ENCODE measurements at places on chromosomes 12 and 14.
A peak's percentile ranks its signal among the peaks of the same experiment; 100 is the strongest.

DNA sequence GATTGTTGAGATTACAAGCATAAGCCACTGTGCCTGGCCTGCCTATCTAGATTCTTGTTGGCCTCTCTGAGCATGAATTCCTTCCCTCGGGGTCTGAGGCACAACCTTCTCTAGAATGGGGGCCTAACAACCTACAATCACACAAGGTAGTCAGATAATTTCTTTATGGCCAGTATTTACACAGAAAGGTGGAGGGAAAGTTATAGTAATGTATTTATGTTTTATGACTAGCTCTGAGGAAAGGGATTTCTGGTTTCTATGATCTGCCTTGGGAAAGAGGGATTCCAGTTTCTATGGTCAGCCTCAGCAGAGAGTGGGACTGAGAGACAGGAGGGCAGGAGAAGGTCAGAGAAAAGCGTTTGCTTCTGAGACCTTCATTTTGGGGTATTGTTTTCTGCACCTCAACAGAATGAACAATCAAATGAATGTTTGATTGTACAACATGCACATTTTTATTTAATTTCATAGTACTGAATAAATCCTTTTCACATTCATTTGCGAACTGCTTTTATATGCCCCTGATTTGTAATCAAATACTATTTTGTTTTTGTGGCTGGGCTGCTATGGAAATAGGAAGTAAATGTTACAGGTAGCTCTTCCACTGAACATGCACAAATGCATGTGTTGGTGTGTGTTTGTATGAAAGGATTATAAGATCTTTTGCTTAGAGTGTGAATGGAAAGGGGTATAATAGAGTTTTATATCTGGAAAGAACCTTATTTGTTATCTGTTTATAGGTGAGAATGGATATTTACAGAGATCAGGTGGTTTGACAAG is 499.7 kb upstream of the RGS6 start:
- no peak for DNase-seq

DNA sequence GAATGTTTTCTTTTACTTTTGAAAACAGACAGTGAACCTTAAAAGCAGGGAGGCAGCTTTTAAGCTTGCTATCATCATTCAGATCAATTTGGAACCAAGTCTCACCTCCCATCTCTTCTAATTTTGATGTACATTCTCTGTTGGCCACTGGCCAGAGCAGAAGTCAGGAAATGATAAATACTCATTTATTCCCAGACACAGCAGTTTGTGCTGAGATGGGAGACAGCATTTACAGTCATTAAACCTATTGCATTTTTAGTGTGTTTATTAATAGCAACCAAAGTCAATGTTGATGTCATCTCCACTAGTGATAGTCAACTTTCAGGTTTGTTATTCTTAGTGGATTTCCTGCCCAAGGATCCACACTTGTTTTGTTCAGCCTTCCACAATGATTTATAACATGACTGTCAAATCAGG is 320.0 kb upstream of the ATP2B1 start:
- DNase-seq: peak; percentile 60

DNA sequence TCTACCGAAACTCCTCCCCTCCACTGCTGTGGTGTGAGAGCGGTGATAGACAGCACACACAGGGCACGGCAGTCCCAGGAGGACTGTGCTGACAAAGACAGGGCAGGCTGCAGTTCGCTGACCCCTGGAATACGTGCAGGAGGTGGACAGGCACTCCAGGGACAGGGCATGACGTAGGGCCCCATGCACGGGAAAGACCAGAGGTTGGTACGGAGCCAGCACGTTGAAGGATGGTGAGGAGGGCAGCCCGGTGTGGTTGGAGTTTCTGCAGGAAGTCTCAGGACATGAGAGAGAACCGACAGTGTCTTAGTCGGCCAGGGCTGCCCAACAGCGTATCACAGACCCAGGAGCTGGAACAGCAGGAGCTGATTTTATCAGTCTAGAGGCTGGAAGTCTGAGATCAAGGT is 254.2 kb upstream of the FKBP4 start:
- no peak for DNase-seq

- no peak for DNase-seq
Measured at GRCh38 chr14:88045705-88046104, 40.8 kb downstream of the GPR65 start.

DNA sequence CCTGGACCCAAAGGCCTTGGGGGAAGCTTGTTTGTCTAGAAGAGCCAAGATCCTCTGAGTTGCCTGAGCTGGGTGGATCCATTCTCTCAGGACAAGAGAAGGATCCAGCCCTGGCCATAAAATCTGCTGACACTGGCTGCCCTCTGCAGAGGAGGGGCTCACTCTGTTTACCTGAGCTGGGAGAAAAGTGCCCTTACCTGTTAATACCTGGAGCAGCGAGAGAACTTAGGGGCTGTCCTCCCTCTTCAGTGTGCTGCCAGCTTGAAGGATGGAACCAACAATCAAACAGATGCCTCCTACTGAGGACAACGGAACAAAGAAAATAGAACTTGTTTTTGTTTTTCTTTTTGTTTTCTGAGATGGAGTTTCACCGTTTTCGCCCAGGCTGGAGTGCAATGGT is 7.3 kb upstream of the KRT7 start:
- DNase-seq: no peak

Measured in LHCN-M2 (cell line).